ENCODE measurements at places on chromosomes 5 and 9.

GRCh38 chr5:59813761-59814536, 79.6 kb downstream of the PDE4D start:
- no peak for DNase-seq

- DNase-seq: no peak
Observed at GRCh38 chr5:84752780-84753179, 368.1 kb upstream of the EDIL3 start.

DNA sequence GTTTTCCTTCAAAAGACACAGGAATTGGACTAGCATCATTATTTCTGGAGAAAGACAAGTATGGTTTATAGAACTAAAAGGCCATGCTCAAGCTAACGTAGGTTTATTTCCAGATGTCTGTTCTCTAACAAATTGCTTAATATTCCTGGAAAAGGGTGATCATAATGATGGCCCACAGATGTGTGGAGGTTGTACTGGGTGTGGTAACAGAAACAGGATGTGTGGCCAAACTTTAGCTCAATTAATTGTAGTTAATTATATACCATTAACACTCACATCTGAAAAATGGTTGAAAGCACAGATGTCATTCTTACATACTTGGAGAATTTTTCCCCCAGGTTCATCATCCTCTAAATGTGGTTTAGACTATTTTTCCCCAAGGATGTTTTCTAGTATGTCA, 292.7 kb upstream of the RASA1 start:
- no peak for DNase-seq

- no peak for DNase-seq
Observed at GRCh38 chr9:101176384-101176783, 147.9 kb downstream of the PLPPR1 start.

- no peak for DNase-seq
Observed at GRCh38 chr5:168304349-168304748, 12.9 kb downstream of the WWC1 start.

GRCh38 chr9:111193095-111193494, 136.9 kb downstream of the OR2K2 start:
- DNase-seq: no peak

- DNase-seq: no peak
Observed at GRCh38 chr5:140039561-140039960, 3.5 kb downstream of the NRG2 start.

- no peak for DNase-seq
Observed at GRCh38 chr5:96933764-96934707, 1.8 kb upstream of the LNPEP start.

DNA sequence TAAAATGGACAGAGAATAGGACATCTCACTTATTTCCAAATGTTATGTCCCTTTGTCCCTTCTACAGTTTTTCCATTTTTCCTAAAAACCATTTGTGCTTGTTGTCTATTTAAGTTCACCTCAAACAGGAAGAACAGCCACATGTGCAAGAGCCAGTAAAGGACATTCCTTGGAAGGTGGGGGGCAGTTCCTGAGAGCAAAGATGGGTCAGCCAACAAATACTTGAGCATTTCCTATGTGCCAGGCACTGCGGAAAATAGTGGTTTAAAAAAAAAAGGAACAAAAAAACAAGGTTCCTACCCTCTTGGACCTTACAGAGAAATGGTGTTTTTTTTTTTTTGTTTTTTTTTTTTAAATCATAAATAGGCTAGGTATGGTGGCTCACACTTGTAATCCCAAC, 26.8 kb downstream of the ANP32B start:
- no peak for DNase-seq

DNA sequence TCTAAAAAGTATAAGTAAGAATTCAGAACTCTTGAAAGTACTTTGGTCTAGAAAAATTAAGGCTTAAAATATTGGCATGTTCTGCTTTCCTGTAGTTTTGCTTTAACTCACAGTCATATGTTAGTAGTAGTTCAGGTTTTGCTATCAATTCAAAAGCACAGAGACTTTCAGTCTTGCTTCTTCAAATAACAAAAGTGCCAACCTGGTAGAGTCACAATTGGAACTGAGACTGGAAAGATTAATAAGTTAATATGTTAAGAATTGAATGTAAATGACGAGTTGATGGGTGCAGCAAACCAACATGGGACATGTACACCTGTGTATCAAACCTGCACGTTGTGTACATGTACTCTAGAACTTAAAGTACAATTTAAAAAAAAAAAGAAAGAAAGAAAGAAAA, 822.3 kb downstream of the MTRR start:
- DNase-seq: no peak

DNA sequence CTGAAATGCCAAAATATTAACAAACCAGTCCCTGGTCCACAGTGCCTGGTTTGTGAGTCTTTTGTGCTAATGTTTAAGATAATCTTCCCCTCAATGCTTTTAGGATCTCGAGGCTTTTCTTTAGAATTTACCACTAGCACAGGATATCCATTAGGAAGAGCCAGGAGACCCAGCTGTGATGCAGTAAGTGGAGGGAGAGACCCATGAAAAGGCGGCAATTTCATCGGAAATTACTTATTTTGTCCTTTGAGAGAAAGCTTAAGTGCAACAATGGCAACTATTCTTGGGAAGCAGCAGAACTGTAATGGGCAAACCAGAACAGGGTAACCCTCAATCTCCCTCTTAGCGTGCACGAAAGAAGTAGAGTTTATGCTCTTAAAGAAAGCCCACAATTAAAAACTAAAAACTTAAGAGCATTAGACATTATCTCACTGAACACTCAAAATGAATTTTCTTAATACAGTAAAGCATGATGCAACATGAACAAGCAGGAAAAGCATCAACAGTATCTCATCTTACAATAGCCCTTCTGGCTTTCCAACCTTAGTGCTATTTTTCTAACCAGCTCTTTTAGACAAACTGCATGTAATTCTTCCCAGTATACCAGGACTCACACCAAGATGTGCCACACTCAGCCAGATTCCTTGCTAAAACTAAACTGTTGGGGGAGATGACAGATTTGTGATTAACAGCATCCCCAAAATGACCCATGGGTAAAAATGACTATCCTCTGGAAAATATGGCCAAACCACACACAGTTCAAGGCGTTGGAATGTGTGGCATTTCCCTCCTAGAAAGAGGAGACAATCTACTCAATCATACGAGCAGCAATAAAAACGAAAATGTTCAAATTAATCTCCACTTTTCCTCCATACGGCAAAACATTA, 36.4 kb downstream of the PWWP2A start:
- no peak for DNase-seq

DNA sequence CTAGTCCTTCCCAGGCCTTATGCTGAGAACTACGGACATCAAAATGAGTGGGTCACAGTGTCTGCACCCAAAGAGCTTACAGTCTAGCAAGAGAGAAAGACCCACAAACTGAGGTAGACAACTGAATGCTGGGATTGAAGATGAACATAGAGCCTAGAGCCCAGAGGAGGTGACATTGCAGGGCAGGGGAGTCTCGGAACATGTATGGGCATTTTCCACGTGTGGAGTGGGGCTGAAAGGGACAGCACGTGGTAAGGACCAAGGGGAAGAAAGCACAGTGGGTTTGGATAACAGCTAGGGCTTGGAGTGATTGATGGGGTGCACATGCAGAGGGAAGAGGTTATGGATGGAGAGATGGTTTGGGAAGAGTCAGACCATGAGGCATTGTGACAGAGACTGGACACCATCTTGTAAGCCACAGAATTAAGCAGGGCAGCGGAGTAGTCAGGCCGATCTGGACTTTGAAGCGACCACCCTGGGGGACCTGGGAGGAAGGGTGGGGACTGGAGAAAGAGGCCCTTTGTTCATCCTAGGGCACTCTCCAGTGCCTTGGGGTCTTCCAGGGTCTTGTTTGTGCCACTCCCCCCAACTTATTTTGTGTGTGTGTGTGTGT, 47.5 kb upstream of the SH3PXD2B start:
- DNase-seq: no peak

DNA sequence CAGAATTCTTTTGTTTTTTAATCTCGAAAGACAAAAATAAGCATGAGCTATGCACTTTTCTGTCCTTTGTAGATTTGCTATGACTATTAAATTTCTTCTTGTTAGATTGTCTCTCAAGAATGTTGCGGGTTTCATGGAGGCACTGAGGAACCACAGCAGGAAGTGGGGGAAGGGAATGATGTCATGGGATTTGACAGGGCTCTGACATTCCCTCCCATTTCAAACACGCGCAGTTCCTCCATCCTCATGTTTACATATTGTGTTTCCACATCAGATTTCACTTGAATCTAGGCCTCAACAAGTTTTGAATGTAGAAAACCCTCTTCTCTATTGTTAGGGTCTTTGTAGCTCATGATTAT, 154.8 kb downstream of the PALM2AKAP2 start:
- no peak for DNase-seq

- DNase-seq: no peak
Observed at GRCh38 chr5:61734966-61735365, 402.9 kb downstream of the ZSWIM6 start.

DNA sequence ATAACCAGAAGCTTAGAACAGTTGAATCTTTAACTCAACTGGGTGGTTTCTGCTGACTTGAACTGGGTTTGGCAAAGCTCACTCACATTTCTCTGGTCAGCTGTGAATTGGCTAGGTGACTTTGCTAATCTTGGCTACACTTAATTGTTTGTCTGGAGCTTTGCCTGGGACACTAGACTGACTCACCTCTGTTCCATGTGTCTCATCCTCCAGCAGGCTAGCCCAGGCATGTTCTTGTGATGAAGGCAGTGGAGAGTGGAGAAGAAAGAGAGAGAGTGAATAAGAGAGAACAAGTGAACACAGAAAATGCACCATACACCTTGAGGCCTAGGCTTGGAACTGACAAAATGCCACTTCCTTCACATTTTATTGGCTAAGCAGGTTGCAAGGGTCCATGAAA, 32.6 kb downstream of the SPATA31D1 start:
- no peak for DNase-seq

DNA sequence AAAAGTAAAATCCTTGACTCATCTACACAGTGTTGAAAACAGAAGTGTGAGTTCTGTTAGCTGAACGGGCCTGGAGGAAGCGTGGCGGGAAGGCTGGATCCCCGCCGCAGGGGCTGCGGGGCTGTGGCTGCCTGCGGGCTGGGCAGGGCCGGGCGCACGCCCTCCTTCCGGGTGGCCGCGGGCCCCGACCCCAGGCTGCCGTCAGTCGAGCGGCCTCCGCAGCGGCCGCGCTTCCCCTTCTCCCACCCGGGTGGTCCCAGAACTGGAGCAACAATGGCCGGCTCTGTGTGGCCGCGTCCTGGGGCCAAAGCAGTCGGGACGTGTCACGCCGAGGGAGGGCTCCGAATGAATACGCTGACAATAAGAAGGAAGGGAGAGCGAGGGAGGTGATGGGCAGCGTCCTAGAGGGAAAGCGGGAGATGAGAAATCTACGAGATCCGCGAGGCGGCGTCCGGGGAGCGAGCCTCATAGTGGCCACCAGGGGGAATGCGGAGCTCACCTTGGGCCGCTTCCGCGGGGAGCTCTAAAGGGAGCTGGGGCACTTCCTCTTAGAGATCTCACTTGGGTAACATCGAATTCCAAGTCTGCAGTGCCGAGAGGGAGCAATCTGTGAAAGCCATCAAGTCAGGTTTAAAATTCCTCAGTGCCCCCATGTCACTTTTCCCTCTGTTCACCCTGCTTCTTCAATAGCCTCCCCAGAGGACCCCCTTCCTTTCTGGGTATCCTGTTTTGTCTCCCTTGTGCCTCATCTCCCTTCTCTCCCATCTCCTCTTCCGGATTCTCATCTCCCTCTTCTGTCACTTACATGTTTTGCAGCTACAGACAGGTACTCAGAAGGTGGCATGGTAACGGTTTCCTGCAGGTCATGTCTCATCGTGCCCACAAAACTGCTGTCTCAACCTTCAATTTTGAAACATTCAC, 83.9 kb downstream of the SLC1A3 start:
- no peak for DNase-seq

DNA sequence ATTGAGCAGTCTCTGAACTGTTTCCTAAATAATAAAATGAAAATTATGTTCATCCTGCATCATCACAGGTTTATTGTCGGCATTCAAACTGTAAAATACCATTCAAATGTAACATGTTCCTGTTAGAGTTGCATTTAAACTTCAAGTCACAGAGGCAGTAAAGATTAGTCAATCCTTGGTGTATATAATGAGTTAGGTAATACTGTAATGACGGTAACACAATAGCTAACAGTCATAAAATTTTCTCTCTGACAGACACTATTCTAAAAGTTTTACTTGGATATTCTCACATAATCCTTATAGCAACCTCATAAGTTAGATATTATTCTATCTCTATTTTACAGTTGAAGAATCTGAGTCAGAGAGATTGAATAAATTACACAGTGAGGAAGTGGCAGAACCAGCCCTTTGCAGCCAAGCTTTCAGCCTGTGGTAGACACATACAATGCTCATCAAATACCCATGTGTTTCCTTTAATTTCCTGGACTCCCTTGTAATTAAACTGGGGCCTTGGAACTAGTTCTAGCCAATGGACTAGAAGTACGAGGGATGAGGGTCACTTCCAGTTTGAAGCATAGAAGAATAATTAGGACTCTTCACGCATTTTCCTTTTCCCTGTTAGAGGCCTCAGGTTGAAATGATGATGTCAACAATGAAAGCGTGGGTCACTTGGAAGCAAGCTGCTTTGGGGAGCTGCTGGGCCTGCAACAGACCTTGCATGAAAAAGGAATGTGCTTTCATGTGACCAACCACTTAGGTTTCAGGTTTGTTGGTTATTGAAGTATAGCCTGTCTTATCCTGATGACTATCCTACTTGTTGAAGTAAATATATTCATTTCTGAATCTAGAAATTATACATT, 12.3 kb upstream of the CAST start:
- no peak for DNase-seq

DNA sequence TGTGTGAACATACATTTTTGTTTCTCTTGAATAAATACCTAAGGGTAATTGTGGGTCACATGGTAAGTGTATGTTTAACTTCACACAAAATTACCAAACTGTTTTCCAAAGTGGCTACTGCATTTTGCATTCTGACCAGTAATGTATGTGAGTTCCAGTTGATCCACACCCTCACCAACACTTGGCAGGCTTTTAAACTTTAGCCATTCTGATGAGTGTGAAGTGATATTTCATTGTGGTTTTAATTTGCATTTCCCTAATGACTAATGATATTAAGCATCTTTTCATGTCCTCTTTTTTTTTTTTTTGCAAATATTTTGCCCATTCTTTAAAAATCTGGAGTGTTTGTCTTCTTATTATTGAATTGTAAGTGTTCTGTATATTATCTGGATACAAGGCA, 53.5 kb upstream of the MAST4 start:
- DNase-seq: no peak
